ENCODE measurements at places on chromosomes 1 and 21. TPM values are rescaled to one million over a fixed set of nuclear protein-coding genes. Genes with fewer than 3 reads are reported as not detected.

Gene GNL2
- 34.0 TPM for total RNA-seq

Gene TIMM17A
- total RNA-seq: 28.7 TPM

DNA sequence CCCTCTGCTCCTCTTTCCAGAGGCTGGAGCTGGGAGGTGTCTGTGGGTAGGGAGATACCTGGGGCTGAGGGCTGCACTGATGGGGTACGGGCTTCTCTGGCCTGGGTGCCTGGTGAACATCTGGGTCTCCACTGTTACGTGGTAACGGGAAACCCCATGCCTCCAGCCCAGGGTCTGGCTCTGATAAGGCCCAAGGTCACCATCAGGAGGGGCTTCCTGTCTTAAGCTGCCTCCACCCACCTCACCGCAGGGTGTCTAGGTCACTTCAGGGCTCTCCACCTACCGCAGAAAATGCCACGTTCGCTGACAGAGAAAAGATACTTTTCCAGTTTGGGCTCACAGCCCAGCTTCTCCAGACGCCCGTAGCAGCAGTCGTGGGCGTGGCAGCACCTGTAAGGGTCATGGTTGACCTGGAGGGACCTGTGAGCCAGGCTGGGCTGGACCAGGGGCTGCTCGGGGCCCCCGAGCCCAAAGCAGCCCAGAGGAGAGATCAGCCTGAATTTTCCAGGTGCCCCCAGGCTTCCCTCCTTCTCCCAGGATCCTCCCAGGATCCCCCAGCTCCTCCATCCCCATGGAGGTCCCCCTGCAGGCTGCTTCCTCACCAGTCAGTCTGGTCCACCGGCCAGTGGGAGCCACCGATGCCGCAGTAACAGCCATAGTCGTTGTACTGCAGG is 1.3 kb downstream of the PLA2G2E start:
- DNase-seq: no peak

DNA sequence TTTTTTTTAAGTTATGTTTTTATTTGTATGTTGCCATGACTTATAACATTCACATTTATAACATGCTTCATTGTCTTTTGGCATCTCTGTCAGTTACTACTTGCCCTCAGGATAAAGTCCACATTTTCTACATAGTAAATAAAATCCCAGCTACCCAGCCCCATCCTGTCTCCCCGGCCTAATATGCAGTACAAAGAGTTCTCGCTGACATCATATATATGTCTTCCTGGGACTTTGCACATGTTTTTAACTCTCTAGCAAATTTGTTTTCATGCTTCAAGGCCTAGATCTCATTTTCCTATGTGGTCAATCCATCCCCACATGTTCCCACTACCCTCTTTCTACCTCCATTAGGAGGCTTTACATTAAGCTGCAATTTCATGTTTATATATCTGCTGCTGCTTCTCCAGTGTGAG is 33.0 kb upstream of the IVNS1ABP start:
- no peak for DNase-seq

GRCh38 chr1:110893908-110894490 is 21.1 kb downstream of the CD53 start:
- no peak for DNase-seq

DNA sequence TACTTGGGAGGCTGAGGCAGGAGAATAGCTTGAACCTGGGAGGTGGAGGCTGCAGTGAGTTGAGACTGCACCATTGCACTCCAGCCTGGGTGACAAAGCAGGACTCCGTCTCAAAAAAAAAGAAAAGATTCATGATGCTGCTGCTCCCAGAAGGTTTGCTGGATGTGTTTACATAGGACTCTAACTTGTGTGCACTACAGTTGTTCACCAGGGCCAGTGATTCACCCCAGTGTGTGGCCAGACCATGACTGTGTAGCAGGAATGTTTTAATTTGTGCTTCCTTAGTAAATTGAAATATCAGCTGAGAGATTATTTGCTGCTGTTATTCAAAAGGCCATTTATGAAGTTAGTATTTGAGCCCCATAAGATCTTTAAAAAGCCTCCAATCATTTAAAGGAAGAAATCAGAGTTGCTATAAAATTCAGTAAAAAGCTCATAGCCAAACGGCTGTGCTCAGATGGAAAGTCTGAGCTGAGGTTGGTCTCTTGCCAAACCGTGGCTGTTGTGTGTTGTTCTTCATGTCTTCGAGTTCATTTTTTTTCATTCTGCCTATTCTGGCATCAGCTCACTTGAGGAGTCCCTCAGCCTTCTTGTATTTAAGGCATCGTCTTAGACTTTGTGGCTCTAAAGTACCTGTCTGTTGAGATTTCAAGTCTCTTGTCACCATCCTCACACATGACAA is 18.1 kb upstream of the PGD start:
- DNase-seq: peak; percentile 74

DNA sequence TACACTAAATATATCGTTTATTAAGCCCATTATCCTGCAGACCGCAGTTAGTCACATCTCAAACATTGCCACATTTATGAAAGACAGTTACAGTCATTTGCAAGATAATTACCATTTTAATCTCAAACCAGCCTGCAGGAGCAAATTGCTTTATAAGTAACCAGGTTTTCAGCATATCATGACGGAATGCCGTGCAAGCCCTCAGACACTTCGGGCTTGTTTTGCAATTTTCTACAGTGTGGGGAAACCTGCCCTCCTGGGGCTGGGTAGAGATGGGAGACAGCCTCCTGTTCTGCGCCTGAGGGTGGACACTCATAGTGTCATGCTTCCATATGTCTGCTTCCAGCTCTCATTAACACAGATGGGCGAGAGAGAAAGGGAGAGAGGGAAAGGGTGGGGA is 563.9 kb downstream of the NPHP4 start:
- no peak for DNase-seq

- no peak for DNase-seq
These were observed 10.5 kb upstream of the MCOLN3 start for GRCh38 chr1:85058786-85059185.

DNA sequence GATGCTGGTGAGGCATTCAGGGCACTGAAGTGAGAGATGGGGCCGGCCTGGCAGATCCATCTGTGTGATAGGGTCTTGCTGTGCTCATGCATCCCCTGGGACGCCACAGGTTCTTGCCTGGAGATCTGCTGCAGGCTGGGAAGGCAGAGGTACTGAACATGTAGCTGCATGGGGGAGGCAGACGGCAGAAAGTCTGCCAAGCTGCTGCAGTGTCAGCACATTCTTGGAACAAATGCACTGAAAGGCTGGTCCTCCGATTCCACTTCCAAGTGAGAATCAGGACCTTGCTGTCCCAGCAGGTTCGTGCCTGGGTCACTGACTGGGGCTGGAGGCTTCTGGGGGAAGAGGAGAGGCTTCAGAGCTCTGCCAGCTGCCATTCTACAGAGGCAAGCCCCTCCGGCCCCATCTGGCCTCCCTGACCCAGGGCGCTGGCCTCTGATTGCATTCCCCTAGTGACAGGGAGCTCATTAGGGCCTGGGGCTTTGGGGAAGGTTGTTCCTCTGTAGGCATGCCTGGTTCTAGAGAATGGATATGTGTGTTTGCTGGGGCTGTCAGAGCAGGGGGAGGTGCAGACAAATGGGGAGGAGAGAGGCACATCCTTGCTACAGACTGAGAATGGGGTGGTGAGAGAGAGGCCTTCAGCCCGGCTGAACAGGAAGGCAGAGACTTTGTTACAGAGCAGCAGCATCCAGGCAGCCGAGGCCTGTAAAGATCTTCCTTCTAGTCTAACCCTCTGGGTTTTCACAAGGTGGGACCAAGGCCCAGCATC is 174.0 kb downstream of the TRABD2B start:
- no peak for DNase-seq

Gene RIMS3
- 8.7 TPM for total RNA-seq

Gene TMEM54
- total RNA-seq: 12.3 TPM

Gene PERM1
- total RNA-seq: not detected

GRCh38 chr1:223035724-223036478 is 107.1 kb downstream of the TLR5 start:
- DNase-seq: no peak

Gene C8B
- not detected for total RNA-seq

DNA sequence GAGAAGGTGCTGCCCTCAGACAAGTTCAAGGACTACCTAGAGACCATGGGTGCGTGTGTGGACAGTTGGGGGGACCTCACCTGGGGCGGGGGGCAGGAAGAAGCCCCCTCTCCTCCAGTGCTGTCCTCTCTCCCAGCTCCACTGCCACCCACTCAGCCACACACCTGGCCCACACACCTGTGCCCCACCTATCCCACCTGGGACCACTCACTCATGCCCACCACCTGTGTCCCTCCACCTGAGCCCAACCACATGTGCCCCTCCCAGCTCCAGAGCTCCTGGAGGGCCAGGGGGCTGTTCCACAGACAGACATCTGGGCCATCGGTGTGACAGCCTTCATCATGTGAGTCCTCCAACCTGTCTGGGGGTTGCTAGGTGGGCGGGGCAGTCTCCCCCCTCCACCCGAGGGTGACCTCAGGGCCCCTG is 29.0 kb downstream of the TRIM11 start:
- no peak for DNase-seq

Gene TEX38
- not detected for total RNA-seq

DNA sequence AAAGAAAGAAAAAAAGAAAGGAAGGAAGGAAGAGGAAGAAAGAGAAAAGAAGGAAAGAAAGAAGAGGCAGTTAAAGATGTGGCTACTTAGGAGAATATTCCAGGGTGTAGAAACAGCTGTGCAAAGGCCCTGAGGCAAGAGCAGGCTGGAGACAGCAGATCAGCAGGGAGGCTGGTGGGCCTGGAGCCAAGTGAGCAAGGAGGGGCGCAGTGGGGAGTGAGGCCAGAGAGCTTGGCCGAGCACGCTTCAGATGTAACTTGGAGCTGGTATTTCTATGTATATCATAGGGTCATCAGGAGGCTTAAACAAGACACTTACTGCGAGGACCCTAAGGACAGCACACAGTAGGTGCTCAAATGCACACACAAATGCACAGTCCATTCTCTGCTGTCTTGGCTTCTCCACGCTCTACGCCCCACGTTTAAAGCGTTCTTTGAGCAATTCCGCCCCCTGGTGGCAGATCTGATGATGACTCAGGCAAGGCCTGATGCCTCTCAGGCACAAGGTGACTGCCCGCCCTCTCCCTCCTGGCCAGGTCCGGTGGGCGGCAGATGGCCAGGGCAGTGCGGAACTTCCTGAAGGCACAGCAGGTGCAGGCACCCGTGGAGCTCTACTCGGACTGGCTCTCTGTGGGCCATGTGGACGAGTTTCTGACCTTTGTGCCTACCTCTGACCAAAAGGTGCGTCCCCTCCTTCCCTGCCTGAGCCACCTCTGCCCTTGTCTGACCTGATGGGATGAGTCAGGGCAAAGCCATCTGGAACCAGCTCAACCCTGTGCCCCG is 11.9 kb upstream of the PADI3 start:
- peak; percentile 95 for DNase-seq

DNA sequence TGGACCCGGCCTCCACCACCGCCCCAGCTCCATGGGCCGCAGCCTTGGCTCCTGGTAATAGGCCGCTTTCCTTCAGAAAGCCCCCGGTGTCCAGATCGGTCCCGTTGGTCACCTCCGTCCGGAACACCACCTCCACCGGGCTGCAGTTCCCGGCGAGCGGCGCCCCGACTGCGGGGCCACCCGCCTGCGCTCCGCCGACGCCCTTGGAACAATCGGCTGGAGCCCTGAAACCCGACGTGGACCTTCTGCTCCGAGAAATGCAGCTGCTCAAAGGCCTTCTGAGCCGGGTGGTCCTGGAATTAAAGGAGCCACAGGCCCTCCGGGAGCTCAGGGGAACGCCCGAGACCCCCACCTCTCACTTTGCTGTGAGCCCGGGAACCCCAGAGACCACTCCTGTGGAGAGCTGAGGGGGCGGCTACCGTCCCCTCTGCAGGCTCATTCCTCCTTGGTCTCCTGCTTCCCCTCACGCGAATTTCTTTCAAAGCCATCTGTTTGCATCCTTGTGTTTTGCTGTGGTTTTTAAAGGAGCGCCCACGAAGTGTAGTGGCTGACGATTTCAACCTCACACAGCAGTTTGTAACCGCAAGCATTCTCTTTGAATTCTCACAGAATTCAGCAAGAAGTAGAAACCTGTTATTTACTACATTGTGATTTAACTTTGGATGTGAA is 6.0 kb downstream of the FCRLB start:
- no peak for DNase-seq

GRCh38 chr1:178037510-178038253 is 56.2 kb upstream of the RASAL2 start:
- DNase-seq: peak; percentile 88

Gene GCSAML
- 1.2 TPM for total RNA-seq

Gene LCE2A
- total RNA-seq: not detected

Gene EXO5
- 5.2 TPM for total RNA-seq
